Smooth muscle cell of the umbilical artery (primary cell): ENCODE measurements at places on chromosomes 13 and 19. TPM values are rescaled to one million over a fixed set of nuclear protein-coding genes. Genes with fewer than 3 reads are reported as not detected.

Gene CHST8
- total RNA-seq, result not detected in 2 replicates

Gene TMPRSS9
- not detected in 2 replicates for total RNA-seq

Gene NUDT19
- 4.5 and 7.8 TPM in 2 replicates for total RNA-seq

Gene CCDC61
- 5.3 and 5.9 TPM in 2 replicates for total RNA-seq

Gene KMT5C
- 9.5 and 9.8 TPM in 2 replicates for total RNA-seq

Gene CD209
- total RNA-seq, result not detected in 2 replicates

Gene ARL11
- total RNA-seq, result not detected in 2 replicates

Gene PTGER1
- total RNA-seq, result 1.2 and 5.6 TPM in 2 replicates

Gene SLC7A9
- total RNA-seq, result 0.59 TPM in 1 of 2 replicates, not detected in the other
